Retinal pigment epithelial cell (primary cell): ENCODE measurements at places on chromosomes 4 and X.

DNA sequence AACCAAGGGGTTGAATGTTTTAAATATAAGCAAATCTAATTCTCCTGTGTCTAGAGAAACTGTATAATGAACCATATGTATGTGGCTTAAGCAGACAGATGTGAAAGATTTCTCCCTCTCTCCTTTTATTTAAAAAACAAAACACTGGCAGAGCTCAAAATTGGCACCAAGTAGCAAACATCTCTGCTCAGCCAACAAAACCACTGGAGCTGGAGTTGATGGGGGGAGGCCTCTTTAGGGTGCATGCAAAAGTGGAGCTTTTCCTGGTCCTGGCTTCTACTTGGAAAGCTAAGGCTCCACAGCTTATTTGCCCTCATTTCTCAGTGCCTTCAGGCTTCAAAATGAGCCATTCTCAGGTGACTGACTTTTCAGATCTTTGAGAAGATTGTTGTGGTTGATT is 95.6 kb downstream of the REPS2 start:
- no peak for DNase-seq

- DNase-seq = no peak
Observed at GRCh38 chr4:88255111-88255510, 29.2 kb downstream of the PPM1K start.

DNA sequence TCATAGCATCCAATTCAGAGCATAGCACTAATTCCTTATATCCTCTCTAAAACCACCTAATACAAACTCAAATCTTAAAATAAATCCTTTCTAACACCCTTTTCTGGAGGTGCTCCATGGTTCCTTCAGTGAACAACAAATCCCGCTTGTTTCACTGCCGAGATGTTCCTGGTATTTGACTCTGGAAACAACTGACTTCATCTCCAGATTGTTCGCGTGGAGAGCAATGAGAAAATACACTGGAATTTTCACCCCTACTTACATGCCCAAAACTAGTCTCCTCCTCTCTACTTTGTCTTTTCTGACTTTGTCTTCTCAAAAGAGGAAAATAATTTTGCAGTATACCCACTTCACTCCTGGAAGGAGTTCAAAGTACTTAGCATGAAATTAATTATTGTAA is 129.0 kb downstream of the PLS3 start:
- no peak for DNase-seq

DNA sequence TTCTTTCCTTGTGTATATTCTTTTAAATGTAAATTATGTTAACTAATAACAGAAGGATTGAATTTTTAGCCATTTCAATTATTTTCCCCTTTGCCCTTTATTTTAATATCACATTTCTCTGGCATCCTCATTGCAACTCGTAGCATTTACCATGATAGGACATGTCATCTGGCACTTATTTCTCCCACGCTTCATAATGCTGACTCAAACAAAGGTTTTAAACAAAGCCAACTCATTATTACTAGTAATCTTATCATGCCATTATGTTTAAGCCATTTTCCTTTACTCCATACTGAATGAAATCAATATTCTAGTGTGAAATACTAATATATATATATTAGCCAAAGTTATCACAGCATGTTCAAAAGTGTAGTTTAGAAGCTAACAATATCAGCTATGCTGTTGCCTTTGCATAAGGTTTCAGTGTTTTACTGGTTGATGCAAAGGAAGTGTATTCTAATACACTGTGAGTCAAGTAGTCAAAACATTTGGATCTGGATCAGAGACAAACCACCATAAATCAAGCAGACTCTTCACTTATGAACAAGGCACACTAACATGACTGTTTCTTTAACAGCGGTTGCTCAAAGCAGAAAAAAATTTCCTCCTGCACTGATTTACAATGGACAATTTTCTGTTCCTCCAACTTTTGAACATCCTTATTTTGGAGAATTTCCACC is 281.6 kb downstream of the SLC7A11 start:
- no peak for DNase-seq

- no peak for DNase-seq
Observed at GRCh38 chr4:11469650-11470437, 41.1 kb upstream of the HS3ST1 start.

DNA sequence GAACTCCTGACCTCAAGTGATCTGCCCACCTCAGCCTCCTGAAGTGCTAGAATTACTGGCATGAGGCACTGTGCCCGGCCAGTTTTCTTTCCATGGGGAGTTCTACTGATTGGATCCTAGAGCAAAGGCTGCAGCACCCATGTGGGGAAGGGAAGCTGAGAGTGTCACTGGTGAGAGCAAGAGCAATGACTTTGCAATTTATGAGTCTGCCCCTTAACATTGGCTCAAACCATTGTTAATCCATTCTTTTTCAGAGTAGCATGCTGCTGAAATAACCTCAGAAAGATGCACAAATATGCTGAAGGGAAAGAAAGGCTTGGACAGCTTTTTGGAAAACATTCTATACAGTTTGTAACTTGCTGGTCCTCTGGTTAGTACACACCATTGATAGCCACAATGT is 116.4 kb upstream of the PPARGC1A start:
- no peak for DNase-seq

DNA sequence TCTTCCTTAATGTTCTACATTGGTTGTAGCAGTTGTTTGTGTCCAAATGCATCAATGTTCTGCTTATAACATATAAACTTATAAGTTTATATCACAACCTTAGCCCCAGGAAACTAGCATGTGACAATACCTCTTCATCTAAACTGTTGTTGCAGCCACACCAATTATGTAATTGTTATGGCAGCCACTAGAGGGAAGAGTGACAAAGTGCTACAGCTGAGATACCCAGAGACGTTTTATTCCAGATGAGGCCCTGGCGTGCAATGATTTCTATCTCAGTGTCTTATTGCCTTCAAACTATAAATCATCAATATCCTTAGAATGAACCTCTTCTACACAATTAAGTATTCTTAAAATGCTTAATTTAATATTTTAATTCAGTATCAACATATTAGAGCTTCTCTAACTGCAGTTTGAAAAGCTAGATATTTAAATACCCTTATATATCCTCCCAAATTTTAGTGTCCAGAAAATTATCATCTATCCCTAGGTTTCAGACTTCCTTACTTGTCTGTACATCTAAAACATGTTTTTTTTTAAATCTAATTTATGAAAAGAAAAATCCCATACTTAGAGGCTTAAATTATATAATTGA is 171.6 kb downstream of the PCDH10 start:
- DNase-seq = no peak

- DNase-seq = no peak
Observed at GRCh38 chrX:95505721-95506120, 1178.9 kb upstream of the DIAPH2 start.

DNA sequence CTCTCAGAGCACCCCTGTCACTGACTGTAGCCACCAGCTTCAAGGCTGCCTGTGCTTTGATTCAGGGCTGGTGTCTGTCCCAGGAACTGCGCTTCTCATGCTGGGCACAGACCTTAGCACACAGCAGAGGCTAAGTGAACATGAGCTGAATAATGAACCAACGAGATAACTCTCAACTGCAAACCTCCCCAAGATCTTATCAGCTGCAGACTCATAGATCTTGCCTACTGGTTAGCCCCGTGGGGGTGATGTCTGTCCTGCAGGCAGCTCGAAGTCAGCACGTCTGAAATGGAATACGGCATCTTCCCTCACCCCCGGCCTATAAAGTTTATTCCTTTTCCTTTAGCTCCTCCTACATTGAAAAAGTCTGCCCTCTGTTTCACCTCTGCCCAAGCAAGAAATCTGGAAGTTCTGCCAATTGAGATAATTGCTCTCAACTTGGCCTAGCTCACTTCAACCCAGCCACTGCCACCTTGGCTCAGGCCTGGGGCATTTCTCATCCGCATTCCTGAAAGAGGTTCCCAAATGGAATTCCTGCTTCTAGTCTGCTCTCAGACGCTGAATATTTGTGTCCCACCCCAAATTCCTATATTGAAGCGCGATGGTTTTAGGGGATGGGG is 73.7 kb downstream of the GATB start:
- no peak for DNase-seq

DNA sequence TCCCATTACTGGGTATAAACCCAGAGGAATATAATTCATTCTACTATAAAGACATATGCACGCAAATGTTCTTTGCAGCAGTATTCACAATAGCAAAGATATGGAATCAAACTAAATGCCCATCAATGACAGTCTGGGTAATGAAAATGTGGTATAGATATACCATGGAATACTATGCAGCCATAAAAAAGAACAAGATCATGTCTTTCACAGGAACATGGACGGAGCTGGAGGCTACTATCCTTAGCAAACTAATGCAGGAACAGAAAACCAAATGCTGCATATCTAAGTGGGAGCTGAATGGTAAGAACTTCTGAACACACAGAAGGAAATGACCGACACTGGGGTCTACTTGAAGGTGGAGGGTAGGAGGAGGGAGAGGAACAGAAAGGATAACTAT is 42.6 kb downstream of the LNX1 start:
- no peak for DNase-seq
